ENCODE measurements at places on chromosomes 16 and 17. TPM values are rescaled to one million over a fixed set of nuclear protein-coding genes. Genes with fewer than 3 reads are reported as not detected.

- no peak for DNase-seq
These were observed 46.7 kb downstream of the WNT3 start for GRCh38 chr17:46771561-46772474.

DNA sequence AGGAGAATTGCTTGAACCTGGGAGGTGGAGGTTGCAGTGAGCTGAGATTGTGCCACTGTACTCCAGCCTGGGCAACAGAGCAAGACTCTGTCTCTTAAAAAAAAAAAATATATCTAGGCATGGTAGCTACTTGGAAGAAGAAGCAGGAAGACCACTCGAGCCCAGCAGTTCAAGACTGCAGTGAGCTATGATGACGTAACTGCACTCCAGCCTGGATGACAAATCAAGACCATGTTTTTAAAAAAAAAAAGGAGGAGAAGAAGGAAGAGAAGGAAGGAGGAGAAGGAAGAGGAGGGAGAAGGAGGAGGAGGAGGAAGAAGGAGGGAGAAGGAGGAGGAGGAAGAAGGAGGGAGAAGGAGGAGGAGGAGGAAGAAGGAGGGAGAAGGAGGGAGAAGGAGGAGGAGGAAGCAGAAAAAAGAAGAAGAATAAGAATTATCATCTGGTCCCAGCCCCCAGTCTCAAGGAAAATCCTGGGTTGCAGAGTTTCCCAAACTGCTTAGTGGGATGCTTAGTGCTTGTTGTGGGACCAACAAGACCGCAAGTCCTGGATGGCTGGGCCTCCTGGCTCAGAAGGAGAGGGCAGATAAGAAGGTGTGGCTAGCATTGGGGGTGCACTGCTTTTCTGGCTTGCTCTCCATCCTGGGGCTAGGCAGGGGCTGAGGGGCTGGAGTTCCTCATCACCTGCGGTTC is 3.7 kb upstream of the DRC7 start:
- no peak for DNase-seq

DNA sequence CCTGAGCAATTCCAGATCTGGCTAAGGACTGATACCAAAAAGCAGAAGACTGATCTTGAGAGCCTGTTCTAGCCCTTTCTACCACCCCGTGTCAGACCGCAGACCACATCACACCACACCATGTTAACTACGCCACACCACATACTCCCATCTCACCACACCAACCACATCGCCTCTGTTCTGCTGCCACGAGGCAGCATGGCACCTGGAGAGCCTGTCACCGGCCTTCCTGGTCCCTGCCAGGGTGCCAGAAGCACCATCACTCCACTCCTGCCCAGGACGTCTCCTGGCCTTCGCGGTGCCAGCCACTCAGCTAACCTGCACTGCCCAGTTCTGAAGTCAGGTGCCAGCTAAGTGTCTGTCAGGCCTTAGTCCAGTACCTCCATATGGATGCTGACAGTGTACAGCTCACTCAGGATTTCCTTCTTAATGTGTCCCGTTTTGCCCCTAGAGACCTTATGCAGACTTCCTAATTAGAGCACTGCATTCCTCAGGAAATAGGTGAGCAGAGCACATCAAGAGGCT is 37.2 kb upstream of the BCAR1 start:
- DNase-seq, result no peak

DNA sequence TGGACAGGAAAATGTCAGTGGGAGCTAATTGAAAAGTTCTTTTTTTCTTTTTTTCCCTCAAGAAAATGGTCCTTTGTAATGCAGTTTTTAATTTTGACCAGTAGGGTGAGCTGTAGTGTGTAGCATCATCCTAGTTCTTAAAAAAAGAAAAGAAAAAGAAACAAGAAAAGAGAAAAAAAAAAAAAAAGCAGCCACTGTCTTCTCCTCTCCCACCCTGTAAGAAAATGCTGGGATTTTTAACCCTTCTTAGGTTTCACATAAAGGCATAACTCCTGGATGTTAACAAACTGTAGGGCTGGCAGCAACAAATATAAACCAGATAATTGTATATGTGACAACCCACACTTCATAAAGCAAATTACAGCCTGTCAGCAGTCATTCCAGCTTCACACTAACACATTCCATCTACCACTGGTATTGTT is 78.1 kb downstream of the SKAP1 start:
- DNase-seq, result no peak

Gene BIRC5
- polyA plus RNA-seq, result 48.8 TPM

GRCh38 chr16:53235851-53236250 is 181.1 kb downstream of the CHD9 start:
- DNase-seq, result no peak
